ENCODE measurements at places on chromosomes 4 and X.

- DNase-seq = no peak
Observed at GRCh38 chrX:98480606-98481005, 1596.9 kb downstream of the RPA4 start.

GRCh38 chrX:15465896-15466651, 27.1 kb downstream of the PIR start:
- no peak for DNase-seq

DNA sequence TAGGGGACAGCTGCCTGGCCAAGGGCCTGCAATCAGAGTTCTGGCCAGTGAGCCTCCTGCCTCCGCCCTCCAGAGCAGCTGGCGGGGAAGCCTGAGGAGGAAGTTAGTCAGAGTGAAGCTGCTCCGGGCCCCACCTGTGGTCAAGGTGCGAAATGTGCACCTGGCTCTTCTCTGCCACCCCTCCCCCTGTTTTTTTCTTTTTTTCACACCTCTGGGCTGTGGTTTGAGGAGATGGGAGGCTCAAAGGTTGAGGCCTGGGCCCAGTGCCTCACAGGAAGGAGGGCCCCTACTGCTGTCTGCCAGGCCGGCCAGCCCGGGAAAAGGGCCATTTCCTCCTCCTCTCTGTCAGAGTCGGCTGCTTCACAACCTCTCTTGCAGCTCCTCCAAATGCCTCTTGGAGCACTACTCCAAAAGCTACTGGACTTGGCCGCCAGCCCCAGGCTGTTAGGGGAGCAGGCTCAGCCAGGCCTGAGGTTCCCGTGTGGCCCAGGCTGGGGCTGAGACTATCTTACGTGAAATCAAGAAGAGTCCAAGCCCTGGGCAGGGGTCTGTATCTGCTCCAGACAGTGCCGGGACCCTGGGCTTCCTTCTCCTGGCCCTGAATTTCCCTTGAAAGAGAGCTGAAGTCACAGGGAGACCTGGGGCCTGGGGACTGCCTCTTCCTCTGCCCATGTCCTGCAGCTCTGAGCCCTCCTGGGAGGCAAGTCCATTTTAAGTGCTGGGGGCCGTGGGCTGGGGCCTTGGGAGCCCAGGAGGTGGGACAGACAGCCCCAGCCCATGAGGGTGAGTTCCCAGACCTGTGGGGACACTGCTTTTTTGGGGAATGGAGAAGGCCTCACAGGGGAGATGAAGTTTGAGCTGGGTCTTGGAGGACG, 4.5 kb upstream of the CXCR3 start:
- DNase-seq = peak; percentile 62

- no peak for DNase-seq
Observed at GRCh38 chr4:115711575-115711974, 598.2 kb upstream of the NDST4 start.

DNA sequence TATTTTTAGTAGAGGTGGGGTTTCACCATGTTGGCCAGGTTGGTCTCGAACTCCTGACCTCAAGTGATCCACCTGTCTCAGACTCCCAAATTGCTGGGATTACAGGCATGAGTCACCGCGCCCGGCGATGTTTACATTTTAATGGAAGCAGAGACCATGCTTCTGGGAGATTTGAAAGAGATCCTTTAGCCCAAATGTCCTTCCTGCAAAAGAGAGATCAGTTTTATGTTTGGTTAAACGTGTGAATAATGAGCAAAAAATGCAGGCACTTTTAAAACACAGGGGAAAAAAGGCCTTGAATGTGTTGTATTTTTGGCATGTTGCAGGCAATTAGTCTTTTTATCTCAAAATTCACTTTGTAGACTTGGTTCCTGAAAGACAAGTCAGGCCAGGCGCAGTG, 95.8 kb upstream of the ELOVL6 start:
- DNase-seq = no peak

DNA sequence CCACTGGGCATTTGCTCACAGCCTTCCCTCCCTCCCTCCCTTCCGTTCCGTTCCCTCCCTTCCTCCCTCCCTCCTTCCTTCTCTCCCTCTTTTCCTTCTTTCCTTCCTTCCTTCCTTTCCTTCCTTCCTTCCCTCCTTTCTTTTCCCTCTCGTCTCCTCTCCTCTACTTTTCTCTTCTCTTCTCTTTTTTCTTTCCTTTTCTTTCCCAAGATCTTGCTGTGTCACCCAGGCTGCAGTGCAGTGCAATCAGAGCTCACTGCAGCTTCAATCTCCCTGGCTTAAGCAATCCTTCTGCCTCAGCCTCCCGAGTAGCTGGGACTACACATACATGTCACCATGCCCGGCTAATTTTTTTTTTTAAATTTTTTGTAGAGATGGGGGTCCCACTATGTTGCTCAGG, 26.7 kb upstream of the ING2 start:
- no peak for DNase-seq

DNA sequence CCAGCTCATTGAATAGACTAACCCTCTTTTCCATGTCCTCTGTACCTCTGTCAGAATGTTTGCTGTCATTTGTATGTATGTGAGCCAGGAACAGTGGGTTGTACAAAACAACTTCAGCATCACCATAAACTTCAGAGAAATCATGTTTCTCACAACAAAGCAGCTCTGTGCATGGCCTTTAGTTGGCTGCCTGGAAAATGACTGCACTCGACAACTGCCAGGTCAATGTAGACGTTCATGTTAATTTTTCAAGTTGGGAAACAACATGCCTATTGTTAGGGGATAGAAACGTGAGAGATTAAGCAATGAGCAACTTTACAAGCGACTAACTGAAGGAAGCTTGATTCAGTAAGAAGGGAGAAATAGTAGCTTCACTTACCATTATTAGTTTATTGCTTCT, 17.9 kb upstream of the CXCL11 start:
- no peak for DNase-seq

GRCh38 chr4:55330241-55330640, 15.8 kb upstream of the SRD5A3 start:
- DNase-seq = no peak

DNA sequence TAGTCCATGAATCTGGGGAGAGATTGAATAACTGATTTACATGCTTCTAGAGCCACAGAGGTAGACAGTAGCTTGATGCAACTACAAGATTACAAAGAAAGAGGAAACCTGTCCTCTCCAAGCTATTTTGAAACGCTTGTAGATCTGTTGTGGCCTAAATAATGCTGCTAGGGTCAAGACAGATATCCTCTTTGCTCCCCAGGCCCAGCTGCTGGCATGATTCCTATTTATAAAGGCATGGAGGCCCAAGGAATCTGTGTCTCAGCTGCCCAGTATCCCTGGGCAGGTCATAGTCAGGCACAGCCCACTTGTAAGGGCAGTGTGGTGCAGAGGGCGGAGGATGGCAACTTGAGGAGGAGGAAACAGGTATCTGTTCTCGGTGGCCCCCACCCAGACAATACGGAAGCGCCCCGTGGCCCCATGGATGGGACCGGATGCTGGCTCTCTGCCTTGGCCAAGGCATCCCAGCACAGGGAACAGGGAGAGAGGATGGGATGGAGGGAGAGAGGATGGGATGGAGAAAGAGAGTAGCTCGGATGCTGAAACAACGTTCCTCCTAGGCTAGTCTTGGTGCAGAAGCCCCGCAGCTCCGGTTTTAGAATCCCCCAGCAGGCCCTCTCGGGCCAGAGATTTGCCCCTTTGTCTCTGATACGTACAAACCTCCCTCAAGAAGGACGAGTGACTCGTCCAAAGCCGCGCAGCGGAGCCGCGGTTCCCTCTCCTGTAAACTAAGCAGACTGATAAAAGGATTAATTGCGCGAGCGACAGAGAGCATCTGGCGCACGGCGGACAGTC, 767 bp upstream of the SMIM20 start:
- DNase-seq = peak; percentile 10

- DNase-seq = no peak
Observed at GRCh38 chrX:14386981-14387380, 142.4 kb upstream of the GLRA2 start.

GRCh38 chrX:104419211-104419610, 146.8 kb upstream of the IL1RAPL2 start:
- DNase-seq = no peak

- DNase-seq = no peak
Observed at GRCh38 chr4:26084414-26084813, 170.4 kb downstream of the SMIM20 start.

DNA sequence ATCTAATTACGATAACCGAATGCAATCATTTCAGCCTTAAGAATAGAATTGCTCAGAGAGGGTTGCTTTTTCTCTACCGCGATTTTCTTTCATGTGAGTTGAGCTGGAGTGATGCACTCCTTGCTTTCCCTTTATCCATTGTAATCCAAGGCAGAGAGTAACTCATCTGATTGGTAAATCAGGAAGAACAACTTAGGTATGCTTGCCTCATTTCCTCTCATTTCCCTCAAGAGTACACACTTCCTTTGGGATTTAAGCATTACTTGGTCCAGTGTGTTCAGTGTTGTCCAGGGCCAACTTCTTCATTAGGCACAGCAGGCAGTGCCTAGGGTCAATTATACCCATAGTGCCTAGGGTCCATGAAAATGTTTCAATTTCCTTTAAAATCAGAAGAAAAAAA, 15.7 kb upstream of the N4BP2 start:
- no peak for DNase-seq

- DNase-seq = no peak
Observed at GRCh38 chr4:69092980-69093568, 3.2 kb upstream of the UGT2B7 start.

GRCh38 chr4:104942990-104943743, 203.5 kb upstream of the TET2 start:
- DNase-seq = no peak

DNA sequence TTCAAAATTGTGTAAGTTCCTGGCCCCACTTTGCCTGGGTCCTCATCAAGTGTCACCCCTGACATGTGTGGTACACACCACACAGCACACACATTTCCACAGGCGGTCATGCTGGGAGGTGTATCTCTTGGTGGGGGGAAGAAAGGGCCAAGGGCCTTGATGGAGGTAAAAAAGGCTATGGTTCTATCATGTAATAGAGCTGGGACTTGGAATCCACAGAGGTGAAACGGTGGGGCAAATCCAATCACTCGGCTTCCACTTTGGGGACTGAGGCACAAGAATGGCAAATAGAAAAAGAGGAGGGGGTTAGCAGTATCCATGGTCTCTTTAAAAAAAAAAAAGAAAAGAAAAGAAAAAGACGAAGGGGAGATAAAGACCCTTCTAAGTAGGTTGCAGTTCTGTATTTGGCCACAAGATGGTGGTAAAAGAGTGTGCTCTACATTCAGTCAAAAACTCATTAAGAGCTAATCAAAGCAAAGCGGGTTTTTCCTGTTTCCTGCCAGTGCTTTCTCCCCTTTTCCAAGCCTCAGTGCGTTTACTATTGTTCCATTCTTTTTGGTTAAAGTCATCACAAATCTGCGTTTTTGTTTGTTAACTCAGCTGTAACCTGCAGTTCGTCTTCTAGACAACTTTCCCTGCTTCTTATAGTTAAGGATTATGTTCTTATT, 37.0 kb upstream of the ATP6AP2 start:
- DNase-seq = peak; percentile 16

- no peak for DNase-seq
Observed at GRCh38 chr4:47210828-47211227, 179.5 kb downstream of the GABRB1 start.

DNA sequence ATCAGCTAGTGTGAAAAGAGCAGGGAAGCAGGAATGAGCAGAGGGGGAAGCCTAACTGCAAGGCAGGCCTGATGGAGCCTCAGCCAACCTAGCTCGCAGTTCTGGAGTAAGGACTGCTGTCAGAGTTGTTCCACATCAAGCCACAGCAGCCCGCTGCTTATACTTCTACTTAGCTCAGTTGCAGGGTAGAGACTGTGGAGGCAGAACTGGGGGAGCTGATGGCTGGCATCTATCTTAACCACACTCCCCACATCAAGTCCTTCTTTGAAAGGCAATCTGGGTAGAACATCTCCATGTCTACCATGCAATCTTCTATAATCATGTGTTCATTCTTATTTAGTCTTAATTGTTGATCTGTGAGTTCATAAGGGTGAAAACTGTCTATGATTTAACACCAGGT, 46.1 kb downstream of the DDX60 start:
- DNase-seq = no peak

GRCh38 chrX:55907968-55908607, 190.5 kb downstream of the RRAGB start:
- DNase-seq = no peak

DNA sequence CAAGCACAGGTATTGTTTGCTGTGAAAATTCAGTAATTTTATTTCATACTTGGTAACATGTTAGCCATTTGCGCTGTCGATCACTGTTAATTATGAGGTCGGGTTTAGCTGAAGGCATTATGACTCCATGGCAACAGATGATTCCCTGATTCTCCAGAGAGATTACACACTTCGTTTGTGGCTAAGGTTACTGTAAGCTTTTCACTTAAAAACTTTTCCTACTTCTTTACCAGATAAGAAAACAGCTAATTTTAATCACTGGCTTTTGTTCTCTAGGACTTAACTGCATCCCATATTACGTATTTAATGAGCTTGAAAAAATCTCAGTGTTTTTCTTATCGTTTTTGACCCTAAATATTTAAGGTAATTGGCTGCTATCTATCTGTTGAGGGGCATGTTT, 2.1 kb downstream of the GSTCD start:
- DNase-seq = no peak

- no peak for DNase-seq
Observed at GRCh38 chr4:180565856-180566431, 1677.3 kb upstream of the TENM3 start.

DNA sequence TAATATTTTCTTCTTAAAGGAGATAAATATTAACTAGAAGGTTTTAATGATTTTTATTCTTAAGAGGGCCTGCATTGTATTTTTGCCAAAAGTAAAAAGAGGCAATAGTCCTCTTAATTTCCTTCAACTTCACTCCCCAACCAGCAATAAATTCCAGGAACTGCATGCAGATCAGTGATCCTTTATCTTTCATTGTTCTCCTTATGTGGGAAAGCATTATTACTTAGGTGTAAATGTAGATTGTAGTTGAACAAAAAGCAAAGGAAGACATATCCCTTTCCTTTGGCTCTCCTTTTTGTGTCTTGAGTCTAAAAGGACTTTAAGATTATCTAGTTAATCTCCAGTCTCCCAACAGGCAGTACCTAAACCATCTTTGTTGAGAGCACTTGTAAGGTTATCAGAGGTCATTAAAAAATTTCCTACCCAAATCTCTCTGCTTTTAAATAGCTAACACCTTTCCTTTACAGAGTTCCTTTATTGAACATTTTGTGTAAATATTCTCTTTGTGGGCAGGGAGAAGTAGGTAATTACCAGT, 55.3 kb downstream of the RAPGEF2 start:
- DNase-seq = no peak

DNA sequence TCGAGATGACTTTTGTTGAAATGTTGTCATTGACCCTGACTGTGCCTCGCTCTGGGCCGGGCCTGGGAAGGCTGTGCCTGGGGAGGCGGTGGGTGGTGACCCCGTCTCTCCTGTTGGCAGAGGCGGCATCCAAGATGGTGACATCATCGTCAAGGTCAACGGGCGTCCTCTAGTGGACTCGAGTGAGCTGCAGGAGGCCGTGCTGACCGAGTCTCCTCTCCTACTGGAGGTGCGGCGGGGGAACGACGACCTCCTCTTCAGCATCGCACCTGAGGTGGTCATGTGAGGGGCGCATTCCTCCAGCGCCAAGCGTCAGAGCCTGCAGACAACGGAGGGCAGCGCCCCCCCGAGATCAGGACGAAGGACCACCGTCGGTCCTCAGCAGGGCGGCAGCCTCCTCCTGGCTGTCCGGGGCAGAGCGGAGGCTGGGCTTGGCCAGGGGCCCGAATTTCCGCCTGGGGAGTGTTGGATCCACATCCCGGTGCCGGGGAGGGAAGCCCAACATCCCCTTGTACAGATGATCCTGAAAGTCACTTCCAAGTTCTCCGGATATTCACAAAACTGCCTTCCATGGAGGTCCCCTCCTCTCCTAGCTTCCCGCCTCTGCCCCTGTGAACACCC, 36.4 kb downstream of the HTRA3 start:
- no peak for DNase-seq
